ENCODE measurements at places on chromosomes 3 and 15. TPM values are rescaled to one million over a fixed set of nuclear protein-coding genes. Genes with fewer than 3 reads are reported as not detected.

MYL3 gene
- total RNA-seq, result 0.50 TPM

WDR73 gene
- 51.1 TPM for total RNA-seq

CCR8 gene
- not detected for total RNA-seq

SPTBN5 gene
- 0.26 TPM for total RNA-seq

MCF2L2 gene
- under 0.01 TPM for total RNA-seq

FMN1 gene
- total RNA-seq, result 27.7 TPM

IQGAP1 gene
- 160 TPM for total RNA-seq

ACTC1 gene
- 0.33 TPM for total RNA-seq

GOLGA8S gene
- under 0.01 TPM for total RNA-seq

TMCO5A gene
- not detected for total RNA-seq

SERINC4 gene
- total RNA-seq, result under 0.01 TPM

ACKR4 gene
- 1.8 TPM for total RNA-seq

DUOXA2 gene
- not detected for total RNA-seq

CCDC9B gene
- total RNA-seq, result 38.0 TPM

GOLGA6D gene
- total RNA-seq, result not detected

SMCO1 gene
- not detected for total RNA-seq

BFSP2 gene
- total RNA-seq, result not detected

GOLGA6L10 gene
- total RNA-seq, result 0.26 TPM

LRRIQ4 gene
- under 0.01 TPM for total RNA-seq

ADCY5 gene
- total RNA-seq, result 0.51 TPM

THBS1 gene
- total RNA-seq, result 631 TPM

CDHR4 gene
- not detected for total RNA-seq

ERICH6 gene
- total RNA-seq, result under 0.01 TPM

CHRD gene
- 4.8 TPM for total RNA-seq

CX3CR1 gene
- under 0.01 TPM for total RNA-seq

LAMB2 gene
- 1,026 TPM for total RNA-seq

SRGAP3 gene
- 10.0 TPM for total RNA-seq

HIGD2B gene
- total RNA-seq, result 0.26 TPM

SERPINI2 gene
- total RNA-seq, result not detected

C3orf62 gene
- total RNA-seq, result 1.5 TPM

SNX22 gene
- 0.17 TPM for total RNA-seq

ATG3 gene
- 95.8 TPM for total RNA-seq

SLC12A1 gene
- not detected for total RNA-seq

CIDEC gene
- total RNA-seq, result not detected

UNC45A gene
- 88.6 TPM for total RNA-seq

SLC24A5 gene
- not detected for total RNA-seq

SEC11A gene
- 263 TPM for total RNA-seq

ARGFX gene
- total RNA-seq, result not detected

SENP2 gene
- total RNA-seq, result 23.6 TPM

FEZF2 gene
- total RNA-seq, result not detected

TCTA gene
- total RNA-seq, result 34.5 TPM

WDR49 gene
- total RNA-seq, result 0.26 TPM

CERS3 gene
- not detected for total RNA-seq

THRB gene
- total RNA-seq, result 7.4 TPM

DGKG gene
- 4.8 TPM for total RNA-seq

BTBD1 gene
- total RNA-seq, result 105 TPM

POLG gene
- total RNA-seq, result 61.3 TPM

DISP2 gene
- total RNA-seq, result 0.26 TPM

FAM98B gene
- 5.4 TPM for total RNA-seq

FILIP1L gene
- 71.4 TPM for total RNA-seq

TTLL13 gene
- total RNA-seq, result not detected

ETFA gene
- total RNA-seq, result 129 TPM
